ENCODE measurements at places on chromosomes 7 and 10.
A peak's percentile ranks its signal among the peaks of the same experiment; 100 is the strongest.

DNA sequence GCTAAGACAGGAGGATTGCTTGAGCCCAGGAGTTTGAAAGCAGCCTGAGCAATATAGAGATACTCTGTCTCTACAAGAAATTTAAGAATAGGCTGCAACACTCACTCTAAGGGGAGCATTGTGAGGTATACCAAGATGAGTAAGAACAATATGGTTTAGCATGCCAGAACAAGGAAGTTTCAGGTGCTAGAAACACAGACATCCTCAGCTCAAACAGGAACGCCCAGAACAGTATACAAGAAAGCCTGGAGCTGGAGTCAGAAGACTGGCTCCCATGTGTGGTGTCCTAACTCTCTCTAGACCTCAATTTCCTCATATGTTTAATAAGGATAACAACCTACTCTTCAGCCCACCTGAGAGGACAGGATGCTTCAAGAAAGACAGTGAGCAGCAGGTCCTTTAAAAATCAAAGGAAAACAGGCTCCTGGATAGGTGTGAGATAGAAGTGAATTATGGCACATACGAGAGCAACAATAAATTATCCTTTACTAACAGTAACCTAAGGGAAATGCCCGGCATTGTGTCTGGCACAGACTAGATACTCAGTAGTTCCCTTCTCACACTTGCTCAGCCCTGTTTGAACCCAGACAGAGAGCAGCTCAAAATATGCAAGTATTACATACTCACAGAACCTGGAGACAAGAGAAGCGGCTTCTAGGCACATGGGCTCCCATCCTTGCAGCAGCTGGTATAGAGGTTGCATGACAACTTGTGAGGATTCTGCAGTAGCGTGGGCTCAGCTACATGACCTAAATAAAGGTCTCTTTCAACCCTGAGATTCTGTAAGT, 45.4 kb downstream of the KAT6B start:
- DNase-seq = no peak

- peak; percentile 82 for DNase-seq
Observed at GRCh38 chr10:53463539-53463938, 691.0 kb upstream of the MBL2 start.

- DNase-seq = no peak
Observed at GRCh38 chr7:30727061-30727945, 24.6 kb upstream of the INMT start.

DNA sequence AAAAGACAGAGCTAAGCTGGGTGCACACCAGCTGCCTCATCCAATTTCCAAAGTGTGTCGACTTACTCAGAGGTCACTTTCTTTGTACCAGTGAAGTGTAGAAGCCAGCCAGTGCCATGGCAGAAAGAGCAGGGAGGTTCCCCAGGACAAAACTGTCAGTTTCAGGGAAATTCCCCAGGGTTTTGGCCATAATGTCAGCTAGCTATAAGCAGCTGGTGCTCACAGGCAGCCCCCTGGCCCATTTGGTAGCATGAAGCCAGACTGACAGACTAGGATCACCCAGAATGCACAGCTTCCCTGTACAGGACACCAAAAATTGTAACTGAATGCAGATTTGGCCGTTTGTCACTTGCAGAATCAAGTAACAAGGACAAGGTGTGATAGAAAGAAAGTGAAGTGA, 28.6 kb downstream of the MRPL32 start:
- DNase-seq = no peak

GRCh38 chr7:122970740-122971725, 24.5 kb downstream of the TAS2R16 start:
- peak; percentile 4 for DNase-seq

GRCh38 chr10:18196806-18197550, 56.8 kb downstream of the CACNB2 start:
- DNase-seq = no peak

DNA sequence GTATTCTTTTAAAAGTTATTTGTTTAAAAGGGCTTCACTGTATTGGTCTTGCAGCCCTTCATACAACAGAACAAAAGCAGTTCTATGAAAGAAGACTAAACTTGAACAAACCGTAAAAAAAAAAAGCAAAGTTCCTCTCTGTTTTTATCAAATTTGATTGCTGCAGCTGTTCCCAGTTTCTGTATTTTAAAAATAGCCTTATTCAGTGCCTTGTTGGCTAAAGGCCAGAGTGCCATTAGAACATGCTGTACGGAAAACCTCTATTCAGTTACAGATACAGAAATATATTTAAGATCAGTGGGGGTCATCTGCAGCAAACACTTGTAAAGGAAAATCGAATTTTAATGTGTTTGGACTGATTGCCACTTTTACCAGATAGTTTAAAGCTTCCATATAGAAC, 207.8 kb upstream of the ETV1 start:
- DNase-seq = peak; percentile 91

GRCh38 chr7:80937336-80937735, 18.5 kb upstream of the SEMA3C start:
- no peak for DNase-seq

DNA sequence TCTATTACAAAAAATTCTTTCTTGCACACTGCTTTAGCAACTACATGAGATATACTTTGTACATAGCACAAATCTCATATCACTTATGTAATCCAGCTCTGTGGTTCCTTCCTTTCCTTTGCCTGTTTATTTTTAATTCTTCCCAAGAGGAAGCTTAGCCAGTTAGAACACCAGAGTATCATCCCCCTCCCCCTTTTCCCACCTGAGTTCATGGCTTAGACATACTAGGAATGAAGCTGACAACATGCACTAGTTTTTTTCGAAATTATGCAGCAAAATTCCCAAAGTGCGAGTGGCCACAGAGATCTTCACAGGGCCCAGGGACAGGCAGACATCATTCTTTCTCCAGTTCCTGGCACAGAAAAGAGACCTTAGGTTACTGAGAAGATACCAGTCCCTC, 17.8 kb downstream of the CAV1 start:
- no peak for DNase-seq

DNA sequence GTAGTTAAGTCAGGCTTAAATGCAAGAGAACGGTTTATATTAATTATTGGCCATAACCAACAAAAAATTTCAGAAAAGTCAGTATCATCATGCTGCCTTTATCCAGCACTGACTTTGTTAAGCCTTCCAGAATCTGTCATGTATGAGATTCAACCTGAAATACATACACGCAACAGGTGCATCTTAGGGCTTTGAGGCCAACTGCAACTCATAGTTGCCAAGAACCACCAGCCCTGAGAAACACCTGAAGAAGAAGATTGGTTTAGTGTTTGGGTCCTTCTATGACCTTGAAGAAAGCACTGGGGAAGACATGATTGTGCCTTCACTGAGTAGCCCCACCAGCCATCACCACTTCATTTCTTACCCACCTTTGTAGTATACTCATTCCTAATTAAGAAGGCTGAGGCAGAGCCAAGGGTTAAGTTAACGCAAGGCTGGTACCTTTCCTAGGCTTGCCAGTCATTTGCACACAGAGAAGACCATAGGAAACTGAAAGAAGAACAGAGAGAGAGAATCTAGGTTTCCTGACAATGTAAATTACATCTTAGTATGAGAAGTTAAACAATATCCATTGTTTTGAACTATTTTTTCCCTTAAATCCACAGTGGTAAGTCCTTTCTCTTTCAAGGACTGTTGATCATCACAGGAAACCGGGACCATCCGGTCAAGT, 200.1 kb upstream of the PRKCQ start:
- DNase-seq = no peak

- DNase-seq = no peak
Observed at GRCh38 chr7:50704844-50705243, 77.9 kb downstream of the GRB10 start.

DNA sequence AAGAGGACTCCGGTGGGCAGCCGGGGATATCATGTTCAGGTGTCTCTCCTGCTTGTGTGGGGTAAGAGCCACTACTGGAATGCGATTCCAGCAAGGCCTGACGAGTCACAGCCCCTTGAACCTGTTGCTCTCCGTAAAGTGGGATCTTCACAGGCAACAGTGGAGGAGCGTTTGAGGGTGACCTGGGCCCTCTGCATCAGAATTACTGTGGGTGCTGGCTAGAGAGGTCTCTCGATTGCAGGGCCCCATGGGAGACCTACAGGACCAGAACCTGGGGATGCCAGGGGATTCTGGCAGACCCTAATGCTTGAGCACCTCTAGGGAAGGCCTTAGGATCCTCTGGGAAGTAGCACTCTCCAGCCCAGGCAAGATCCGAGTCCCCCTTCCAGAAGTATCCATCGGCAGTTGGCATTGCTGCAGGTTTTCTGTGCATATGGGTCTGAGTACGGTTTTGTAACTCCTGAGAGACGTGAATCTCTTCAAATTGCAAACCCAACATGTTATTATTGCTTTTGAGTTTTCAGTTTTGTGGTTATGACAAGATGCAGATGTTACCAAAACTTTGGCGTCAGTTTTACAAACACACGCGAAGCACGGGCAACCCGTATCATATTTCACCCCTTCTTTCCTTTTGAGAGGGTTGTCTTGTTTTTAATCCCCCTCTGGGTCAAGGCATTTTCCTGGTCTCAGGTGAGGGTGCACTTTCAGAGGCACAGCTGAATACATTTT, 4.6 kb downstream of the MGMT start:
- DNase-seq = no peak

DNA sequence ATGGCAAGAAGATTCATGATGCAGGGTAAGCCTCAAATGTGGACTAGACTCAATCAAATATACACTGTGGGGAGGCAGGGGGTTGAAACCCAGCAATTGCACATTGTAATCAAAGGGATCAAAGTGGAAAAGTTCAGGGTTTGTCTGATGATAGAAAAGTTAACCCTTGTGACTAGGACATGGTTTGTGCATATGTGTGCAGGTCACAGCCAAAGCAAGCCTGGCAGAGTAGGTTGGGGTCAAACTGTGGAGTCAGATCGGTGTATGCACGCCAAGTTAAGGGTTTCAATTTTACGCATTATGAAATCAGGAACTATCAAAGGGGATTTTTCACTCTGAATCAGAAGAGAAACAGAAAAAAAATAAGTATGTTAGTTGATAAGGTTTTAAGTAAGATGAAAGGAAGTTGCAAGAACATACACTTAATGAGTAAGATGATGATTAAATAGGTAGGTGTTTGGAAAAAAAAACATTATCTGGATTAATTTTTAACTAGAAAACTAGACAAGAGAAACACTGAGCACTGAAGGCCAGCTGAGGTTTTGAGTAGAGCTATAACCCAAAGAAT, 188.3 kb downstream of the DGKB start:
- DNase-seq = no peak

GRCh38 chr7:73618538-73618937, 5.8 kb downstream of the MLXIPL start:
- no peak for DNase-seq

All from NCI-H146 (cell line).